ENCODE measurements at places on chromosomes 11 and 22.

DNA sequence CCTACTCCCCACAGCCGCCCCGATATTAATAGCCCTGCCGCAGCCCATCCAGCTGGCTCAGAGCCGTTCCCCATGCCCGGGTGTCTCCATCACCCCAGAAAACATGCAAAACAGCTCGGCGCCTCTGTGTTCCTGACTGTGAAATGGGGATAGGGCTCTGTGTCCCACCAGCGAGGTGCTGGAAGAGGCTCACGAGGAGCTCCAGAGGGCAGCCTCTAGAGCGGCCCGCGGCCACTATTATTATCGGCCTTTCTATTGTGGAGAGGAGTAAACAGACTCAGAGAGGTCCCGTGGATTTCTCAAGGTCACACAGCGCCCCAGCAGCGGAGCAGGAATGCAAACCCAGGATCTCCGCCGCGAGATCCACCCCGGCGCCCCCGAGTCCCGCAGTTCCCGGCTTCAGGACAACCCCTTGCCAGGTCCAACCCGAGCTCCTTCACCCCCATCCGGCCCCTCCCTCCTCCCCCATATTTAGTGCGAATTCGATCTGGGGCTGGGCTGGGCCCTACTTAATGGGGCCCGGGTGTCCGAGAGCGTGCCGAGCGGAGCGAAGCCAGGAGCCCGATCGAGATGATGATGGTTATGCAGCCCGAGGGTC is at the start of gene ACTN3:
ACTN3 (plus strand) TSS at position 536 of the 598 bp plus-strand sequence; CDS start at position 571, 35 bp downstream.
- DNase-seq = no peak

GRCh38 chr11:102457865-102458264 is 5.3 kb upstream of the TMEM123 start:
- no peak for DNase-seq

- no peak for DNase-seq
These were observed 82.5 kb downstream of the MAML2 start for GRCh38 chr11:96260532-96260931.

DNA sequence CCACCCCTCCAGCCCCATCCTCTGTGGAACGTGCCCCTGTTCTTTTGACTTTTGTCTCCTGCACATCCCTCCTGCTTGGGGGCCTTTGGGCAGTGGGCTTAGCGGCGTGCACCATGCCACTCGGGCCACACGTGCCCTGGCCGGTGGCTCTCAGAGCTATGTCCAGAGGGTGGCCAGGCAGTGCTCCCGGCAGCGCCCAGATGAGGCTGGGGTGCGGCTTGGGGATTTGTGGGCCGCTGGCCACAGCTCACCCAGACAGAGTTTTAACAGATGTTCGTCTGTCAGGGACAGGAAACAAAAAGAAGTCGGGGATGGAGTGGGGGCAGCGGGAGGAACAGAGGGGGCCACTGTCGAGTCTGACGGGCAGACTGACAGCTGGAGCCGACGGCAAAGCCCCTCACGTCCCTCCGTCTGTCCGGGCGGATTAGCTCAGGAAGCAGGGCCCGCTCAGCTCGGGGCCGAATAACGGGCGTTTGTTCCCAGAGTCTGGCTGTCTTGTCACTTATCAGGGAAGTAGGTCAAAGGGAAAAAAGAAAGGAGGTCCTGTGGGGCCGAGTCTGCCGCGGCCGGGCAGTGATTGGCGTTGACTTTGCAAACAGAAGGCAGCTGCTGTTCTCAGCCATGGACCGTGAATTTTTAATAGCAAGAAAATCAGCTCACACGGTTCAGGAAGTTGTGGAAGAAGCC is 61.6 kb downstream of the LRP5 start:
- no peak for DNase-seq

- no peak for DNase-seq
These were observed 2.4 kb downstream of the LARGE1 start for GRCh38 chr22:33917744-33918406.

DNA sequence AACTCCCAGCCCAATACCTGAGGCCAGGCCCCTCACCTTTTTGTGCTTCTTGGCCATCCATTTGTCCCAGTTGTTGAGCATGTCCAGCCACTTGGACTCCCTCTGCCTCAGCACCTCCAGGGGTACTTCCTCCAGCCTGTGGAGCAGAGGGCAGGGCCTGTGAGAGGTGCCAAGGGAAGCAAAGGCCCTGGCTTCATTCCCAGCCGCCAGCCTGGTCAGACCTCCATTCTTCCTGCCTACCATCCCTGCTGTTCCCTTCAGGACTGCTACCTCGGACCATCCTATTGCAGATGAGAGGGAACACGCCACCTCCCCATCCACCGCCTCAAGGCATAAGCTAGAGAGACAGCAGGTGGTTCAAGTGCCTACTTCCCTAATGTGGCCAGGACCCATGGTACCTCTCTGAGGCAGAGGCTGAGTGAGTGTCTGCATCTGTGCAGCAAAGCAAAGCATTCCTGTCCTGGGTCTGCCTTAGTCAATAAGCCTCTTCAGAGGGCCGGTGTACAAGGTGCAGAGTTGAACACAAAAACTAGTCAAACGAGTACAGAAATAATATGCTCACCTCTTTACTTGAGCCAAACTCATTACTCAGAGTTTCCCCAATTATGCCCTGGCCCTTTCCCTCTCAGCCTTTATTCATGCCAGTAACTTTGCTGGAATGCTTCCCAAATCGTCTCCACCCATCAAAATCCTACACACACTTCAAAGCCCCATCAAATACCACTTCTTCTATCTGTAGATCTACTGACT is 15.4 kb upstream of the CASTOR1 start:
- no peak for DNase-seq

- DNase-seq = no peak
These were observed 27.7 kb downstream of the LRP4 start for GRCh38 chr11:46890665-46891064.

DNA sequence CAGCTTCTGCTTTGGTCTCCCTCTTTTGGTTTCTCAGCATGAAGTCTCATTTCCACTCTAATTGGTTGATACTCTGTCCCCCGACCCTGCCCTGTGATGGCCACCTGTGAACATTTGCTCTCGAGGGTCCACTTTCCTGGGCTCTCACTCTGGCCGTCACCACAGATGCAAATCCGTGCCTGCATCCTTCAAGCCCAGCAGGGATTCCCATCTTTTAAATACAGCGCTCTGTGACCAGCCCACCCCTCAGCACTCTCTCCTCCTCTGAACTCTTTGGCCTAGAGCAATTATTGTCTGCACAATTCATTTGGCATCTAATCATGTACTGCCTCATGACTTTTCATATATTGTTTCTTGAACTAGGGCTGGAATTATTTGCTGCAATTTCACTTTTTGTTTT is 26.0 kb downstream of the PKNOX2 start:
- DNase-seq = no peak

DNA sequence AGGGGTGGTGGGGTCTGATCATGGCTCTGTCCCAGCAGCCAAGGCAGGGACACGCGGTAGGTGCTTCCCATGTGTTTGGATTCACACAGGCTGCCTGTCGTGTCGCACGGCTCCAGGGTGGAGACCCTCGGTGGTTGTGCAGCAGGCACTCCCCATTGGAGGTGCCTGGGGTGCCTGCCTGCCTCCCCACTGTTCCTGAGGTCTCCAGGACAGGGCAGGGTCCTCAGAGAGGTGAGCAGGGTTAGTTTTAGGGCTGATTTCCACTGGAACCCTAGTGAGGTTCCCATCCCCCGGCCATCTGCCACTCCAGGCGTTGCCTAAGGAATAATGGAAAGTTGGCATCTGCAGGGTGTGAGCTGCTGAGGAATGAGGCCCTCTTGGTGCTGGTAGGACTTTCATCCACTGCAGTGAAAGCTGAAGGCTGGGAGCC is 32.3 kb downstream of the OSBPL5 start:
- DNase-seq = no peak

- DNase-seq = no peak
These were observed 181.8 kb downstream of the CSNK2A3 start for GRCh38 chr11:11171285-11171684.

GRCh38 chr11:46659908-46660307 is 40.5 kb downstream of the ARHGAP1 start:
- no peak for DNase-seq

GRCh38 chr11:34941688-34942087 is 25.3 kb downstream of the PDHX start:
- no peak for DNase-seq

GRCh38 chr11:43234881-43235280 is 76.9 kb upstream of the API5 start:
- no peak for DNase-seq
